ENCODE measurements at places on chromosomes 1 and 21.

- no peak for DNase-seq
Measured at GRCh38 chr1:109499661-109500536, 6.0 kb downstream of the CYB561D1 start.

GRCh38 chr1:177755851-177756560, 213.9 kb downstream of the SEC16B start:
- DNase-seq = no peak

- DNase-seq = no peak
Measured at GRCh38 chr1:223708001-223708359, 4.4 kb upstream of the CAPN2 start.

DNA sequence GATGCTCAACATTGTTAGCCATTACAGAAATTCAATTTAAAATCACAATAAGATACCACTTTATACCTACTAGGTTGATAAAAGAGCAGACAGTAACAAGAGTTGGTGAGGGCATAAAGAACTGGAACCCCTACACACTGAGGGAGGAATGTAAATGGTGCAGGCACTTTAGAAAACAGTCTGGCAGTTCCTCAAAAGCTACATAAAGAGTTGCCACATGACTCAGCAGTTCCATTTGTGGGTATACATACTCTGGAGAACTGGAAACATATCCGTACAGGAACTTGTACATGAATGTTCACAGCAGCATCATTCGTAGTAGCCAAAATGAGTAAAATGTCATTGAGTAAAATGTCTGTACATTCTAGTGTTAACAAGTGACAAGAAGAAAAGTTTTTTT, 17.0 kb downstream of the NSL1 start:
- no peak for DNase-seq

- DNase-seq = no peak
Measured at GRCh38 chr1:206893380-206893779, 3.9 kb upstream of the IL24 start.

DNA sequence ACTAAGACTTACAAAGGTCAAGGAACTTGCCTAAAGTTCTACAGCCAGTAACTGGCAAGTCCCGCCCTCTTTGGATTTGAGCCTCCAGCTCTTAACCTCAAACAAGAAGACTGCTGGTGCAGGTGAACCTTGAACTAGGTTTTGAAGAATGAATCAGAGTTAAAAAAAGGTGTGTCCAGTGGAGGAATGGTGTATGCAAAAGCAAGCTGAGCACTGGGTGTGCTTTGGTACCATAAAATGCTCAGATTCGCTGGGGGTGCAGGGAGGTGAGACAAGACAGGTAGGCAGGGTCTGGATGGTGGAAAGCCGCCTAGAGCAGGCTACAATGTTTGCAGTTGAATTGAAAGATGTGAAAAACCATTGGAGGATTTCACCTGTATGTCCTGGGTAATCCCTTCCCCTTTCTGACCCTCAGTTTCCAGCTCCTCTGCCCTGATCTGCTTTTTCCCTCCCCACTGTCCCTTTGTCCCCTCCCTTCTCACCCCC, 39.8 kb downstream of the FOXD2 start:
- no peak for DNase-seq

DNA sequence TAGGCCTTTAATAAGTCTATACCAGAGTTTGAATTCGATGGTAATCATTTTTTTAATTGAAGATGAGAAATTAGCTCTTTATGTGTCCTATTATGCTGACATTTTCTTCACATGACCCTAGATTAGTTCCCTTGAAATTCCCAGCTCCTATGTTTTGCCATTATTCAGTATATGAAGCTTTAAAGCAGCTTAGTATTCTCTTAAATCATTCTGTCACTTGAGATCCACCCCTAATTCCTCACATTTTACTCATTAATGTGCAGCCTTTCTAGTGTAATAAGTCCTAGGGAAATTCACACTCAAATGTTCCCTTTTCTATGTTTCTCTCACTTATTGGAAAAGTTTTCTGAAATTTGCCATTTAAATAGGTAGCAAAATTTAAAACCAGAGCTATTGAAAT, 704.5 kb upstream of the B3GALT2 start:
- DNase-seq = no peak

GRCh38 chr1:106266786-106267185, 789.7 kb upstream of the PRMT6 start:
- DNase-seq = no peak

DNA sequence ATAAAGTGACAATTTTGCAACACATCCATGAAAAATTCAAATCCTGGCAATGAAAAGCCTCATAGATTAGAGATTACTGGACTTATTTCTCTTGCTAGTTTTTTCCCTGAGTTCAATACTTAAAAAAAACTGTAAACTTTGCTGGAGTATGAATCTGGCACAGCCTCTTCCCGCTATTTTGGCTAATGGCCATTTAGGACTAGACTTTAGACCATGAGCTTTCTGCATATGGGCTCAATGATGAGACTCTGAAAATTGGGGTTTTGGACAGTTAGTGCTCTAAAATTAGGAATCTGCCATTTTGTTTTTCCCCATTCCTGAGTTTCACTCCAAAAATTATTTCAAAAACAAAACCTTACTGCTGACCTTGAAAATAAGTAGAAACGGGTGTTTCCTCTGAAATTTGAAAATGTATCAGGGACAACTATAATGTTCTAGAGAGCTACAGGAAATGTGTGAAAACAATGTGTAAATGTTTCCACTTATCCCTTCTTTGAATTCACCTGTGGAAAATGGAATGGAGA, 137.5 kb downstream of the HMCN1 start:
- DNase-seq = no peak

DNA sequence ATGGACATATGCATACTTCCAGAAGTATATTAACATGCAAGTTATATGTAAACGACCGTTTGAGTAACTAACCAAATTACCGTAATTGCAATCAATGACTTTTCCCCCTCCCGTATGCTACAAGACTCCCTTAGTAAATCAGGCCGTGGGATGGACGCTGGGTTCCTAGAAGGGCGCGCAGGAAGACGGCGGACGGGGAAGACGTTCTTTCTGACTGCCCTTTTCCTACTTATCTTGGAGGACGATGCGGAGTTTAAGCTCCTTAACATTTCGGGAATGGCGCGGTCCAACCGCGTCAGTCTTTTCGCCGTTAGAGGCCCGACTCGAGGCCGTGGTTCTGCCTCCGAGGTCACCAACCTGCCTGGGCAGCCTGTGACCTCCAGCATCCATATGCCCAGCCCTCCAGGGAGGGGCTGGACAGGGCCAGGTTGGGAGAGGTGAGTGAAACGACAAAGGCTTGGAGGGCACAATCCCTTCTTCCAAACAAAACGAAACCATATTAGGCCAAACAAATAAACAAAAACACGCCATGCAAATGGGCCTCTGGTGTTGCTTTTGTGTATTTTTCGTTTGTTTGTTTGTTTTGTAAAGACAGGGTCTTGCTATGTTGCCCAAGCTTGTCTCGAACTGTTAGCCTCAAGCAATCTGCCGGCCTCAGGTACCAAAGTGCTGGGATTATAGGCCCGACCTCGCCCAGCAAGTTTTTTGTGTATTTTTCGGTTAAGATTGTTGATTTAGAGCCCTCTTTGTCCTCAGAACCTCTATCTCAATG, 873 bp upstream of the PI4KB start:
- DNase-seq = no peak

GRCh38 chr21:44615911-44616590, 4.2 kb downstream of the KRTAP10-8 start:
- DNase-seq = no peak

DNA sequence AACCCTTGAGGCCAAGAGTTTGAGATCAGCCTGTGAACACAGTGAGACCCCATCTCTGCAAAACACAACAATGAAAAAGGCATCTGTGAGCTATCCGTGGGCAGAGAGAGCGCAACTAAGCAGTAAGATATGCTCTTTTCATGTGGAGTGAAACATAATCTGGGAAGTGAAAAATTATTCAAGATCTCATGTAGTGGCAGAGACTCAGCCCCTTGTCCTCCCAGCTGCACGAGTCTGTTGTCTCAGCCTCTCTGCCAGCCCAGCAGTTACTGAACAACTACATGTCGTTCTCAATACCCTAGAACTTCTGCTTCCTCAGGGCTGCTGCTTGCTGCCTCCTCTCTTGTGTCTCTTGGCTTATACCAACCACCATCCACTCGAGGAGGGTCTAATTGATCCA, 61.3 kb upstream of the WDR26 start:
- DNase-seq = no peak

GRCh38 chr21:41361786-41362604, at the start of gene MX2:
TSS of gene MX2 (plus strand) at chr21:41362027. CDS start at chr21:41376907, 14,880 bp downstream.
- peak; percentile 62 for DNase-seq

DNA sequence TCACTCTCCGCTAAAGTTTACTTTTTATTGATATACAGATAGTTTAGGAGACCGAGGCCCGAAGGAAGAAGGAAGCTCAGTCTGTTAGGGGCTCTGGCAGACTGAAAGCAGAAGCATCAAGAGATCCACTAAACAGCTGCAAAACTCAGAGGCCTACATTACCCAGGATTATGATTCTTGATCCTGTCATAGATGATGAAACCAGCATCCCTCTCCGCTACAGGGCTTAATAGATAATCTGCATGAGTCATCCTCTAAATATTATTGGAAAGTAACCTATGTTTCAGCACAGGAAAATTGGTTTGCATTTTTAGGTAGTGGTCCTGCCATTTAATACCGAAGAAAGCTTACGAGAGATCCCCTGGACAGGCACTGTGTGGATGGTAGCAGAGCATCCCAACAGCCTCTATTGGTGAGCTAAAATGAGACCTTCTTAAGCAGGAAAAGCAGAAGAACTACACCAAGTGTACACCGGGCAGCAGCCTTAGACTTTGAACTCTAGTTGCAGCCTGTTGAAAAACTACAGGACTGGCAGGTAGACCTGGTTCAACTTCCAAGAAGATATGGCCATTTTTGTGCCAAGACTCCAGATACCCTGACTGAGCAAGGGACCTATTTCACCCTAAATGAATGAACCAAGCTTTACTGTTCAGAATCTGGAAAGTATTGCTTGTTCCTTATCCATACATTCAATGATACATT, 6.8 kb downstream of the CASQ2 start:
- no peak for DNase-seq

GRCh38 chr1:229310833-229311232, 32.0 kb downstream of the CCSAP start:
- DNase-seq = no peak

- no peak for DNase-seq
Measured at GRCh38 chr1:114032271-114033215, 53.3 kb downstream of the OLFML3 start.

GRCh38 chr1:119318466-119319309, 49.9 kb upstream of the HAO2 start:
- no peak for DNase-seq

- DNase-seq = no peak
Measured at GRCh38 chr1:62237361-62237760, 42.7 kb downstream of the L1TD1 start.
